ENCODE measurements at places on chromosomes 4 and X.

- DNase-seq, result no peak
These were observed 150.0 kb downstream of the PDE5A start for GRCh38 chr4:119478446-119479179.

DNA sequence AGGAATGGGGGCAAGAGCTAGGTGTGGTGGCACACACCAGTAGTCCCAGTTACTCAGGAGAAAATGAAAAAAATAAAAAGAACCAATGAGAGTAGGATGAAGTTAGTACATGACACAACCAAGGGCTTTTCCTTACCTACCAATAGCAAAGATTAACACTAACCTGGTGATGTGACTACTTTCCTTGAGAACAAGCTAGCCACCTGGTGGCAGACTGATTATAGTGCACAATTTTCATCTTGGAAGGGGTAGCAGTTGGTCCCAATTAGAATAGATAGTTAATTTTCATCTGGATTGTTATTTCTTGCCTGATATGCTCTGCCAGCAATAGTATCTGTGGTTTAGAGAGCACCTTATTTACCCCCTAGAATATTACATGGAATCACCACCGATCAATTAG, 1216.8 kb upstream of the PABPC4L start:
- no peak for DNase-seq

GRCh38 chr4:87975466-87975865, at the start of gene SPP1:
Gene SPP1, plus strand, starts transcription at chr4:87975714. Its CDS starts 1,182 bp downstream, at chr4:87976896.
- no peak for DNase-seq

DNA sequence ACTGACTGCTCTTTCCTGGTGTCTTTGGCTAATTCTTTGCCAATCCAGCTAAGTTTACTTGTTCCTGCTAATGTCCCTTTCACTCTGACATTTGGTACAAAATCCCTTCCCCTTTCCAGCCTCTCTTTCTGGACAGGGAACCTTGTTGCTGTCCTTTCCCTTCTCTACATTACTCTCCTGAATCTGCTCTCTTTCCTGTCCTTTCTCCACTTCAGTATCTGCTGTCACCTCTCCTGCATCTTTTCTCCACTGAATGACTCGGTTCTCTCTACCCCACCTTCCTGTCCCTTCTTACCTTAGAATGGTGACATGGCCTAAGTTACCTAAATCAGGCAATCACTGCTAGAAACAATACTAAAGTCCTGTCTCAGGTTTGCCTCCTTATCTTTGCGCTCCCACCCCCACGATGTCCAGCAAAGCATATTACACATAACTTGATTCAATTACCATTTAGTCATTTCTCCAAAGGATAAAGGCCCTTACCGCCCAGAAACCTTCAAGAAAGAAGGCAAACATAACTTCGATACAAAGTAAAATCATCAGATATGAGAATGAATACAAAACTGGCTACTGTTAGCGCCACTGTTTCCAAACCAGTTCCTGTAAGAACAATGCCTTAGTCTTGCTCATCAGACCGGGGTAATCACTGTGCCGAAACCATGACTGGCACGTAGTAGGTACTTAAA, 890 bp downstream of the BOD1L1 start:
- no peak for DNase-seq

DNA sequence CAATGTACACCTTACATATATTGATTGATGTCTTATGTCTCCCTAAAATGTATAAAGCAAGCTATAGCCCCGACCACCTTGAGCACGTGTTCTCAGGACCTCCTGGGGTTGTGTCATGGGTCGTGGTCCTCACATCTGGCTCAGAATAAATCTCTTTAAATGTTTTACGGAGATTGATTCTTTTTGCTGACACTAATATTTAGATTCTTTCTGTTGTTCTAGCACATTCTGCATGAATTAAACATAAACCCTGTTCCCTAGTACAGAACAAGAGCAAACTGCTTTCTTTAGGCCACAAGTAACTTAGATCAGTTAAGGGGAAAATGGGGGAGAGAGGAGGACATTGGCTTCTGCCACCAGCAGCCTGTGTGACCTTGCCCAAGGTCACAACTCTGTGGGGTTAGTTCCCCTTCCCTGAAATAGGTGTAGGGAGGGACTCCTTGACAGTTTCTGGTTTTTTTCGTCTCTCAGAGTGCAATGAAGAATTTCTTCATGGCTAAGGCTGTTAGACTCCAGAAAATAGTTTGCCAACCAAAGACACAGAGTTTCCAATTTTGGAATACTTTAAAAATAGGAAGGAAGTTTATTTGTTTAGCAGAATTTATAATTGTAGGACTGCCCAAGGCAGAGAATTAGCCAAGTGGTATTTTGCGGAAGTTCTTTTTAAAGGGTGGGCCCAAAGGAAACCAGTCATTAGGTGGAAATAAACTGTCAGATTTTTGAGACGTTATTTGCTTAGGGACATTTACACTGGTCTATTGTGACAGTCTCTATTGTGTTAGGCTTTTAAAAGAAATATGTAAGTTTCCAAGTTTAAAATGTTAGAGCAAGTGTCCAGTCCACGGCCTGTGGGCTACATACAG, 29.4 kb downstream of the PTTG2 start:
- no peak for DNase-seq

DNA sequence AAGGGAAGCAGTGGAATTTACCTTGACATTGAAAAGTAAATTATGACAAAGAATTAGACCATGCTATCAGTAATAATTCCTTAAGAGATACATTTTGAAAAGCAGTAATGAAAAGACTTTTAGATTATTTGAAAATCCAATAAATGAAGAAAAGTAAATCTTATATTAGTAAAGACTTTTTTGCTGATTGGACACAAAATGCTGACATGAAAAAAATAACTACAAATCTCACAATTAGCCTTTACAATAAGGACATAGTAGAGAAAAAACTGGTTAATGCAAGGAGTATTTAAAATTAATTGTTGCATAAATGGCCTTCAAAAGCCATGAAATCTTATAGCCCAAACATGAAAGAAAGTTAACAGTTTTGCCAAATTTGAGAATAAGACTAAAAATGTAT, 446.1 kb upstream of the FAM241A start:
- DNase-seq, result no peak

DNA sequence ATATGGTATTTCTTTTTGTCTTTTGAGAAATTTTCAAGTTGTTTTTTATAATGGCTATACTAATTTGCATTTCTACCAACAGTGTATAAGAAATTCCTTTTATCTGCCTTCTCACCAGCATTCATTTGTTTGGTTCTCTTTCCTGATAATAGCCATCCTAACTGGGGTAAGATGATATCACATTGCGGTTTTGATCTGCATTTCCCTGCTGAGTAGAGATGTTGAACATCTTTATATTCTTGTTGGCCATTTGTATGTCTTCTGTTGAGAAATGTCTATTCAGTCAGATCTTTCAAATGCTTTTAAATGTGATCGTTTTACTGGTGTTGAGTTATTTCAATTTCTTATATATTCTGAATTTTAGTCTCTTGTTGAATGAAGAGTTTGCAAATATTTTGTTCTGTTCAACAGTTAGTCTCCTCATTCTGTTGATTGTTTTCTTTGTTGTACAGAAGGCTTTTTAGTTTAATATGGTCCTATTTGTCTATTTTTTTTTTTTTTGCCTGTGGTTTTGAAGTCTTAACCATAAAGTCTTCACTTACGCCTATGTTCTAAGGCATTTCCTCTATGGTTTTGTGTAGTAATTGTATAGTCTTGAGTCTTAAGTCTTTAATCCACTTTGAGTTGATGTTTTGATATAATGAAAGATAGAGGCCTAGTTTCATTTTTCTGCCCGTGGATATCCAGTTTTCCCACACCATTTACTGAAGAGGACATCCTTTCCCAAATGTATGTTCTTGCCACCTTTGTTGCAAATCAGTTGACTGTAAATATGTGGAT, 1566.9 kb downstream of the STIM2 start:
- DNase-seq, result no peak

GRCh38 chr4:88792821-88793220, 95.2 kb upstream of the NAP1L5 start:
- peak; percentile 8 for DNase-seq

DNA sequence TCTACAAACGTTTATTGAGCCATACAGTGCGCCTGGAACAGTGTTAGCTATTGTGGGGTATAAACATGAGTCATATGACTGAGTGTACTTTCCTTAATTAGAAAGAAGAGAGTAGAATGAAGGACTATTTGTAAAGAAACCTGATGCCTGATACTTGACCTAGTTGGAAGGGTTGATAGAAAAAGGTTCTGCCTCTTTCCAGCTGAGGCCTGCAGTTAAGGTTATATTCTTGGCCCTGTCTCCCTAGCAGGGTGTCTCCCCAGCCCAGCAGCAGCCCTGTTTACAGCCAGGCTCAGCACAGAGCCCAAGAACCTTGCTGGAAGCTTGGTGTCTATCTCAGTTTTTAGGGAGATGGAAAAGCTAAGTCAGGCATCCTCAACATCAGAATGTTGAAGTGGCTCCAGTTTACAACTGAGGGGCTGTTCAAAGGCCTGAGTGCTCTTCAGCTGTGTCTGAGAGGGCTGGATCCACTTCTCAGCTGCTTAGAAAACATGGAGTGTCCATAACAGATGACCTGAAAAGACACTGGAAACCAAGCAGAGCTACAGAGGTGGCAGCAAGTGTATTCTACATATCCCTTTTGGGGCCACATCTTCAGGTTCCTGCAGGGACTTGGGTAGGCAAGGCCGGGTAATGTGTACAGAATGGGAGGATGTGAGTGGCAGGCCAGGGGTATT, 21.6 kb downstream of the NYX start:
- no peak for DNase-seq

- DNase-seq, result no peak
These were observed 15.6 kb downstream of the ALPK1 start for GRCh38 chr4:112312610-112313239.

GRCh38 chr4:22072726-22073125, 124.2 kb upstream of the KCNIP4 start:
- DNase-seq, result no peak

- DNase-seq, result no peak
These were observed 91.9 kb downstream of the DHRSX start for GRCh38 chrX:2408856-2409255.

GRCh38 chr4:76489686-76490161, 54.7 kb downstream of the SHROOM3 start:
- no peak for DNase-seq

- DNase-seq, result no peak
These were observed 15.0 kb downstream of the SRPX2 start for GRCh38 chrX:100658941-100659381.

GRCh38 chr4:79875344-79875899, 197.6 kb downstream of the ANTXR2 start:
- DNase-seq, result no peak

DNA sequence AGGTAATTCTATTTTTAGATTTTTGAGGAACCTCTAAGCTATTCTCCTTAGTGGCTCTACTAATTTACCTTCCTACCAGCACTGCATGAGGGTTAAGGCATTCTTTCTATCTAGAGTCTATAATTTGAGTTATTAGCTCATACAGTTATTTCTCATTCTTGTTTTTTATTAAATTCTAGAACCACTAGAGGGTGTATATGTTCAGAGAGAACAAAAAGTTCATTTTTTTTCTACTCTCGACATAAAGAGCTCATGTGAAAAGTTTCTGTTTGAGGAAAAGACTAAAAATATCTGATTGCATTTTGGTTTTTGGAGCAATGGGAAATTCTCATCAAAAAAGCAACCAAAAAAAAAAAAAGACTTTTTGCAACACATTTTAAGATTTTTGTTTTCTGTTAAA, 57.0 kb upstream of the LRAT start:
- DNase-seq, result no peak

DNA sequence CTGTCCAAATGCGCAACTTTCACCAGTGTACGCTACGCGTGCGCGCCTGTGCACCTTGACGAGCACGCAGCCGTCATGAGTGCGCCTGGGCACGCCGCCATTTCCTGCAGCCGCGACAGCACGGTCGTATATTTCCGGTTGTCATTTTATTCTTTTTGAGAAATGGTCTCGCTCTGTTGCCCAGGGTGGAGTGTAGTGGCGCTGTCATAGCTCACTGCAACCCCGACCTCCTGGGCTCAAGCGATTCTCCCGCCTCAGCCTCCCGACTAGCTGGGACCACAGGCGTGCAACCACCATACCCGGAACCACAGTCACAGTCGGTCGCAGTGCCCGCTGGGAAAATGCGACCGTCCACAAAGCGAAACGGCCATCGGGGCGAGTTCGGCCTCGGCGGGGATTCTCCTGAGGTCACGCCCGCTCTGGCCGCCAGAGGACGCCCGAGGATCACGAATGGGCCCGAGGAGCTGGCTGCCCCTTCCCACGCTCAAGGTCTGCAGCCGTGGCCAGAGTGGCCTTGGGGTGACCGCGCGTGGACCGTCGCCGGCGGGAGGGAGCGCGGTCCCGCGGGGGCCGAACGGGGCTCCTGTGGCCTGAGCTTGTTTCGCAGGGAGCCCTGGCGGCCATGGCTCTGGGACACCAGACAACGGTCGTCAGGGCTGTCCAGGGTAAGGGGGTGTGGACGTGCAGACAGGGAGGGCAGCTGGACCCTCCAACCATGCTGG, 23.7 kb upstream of the PNMA3 start:
- peak; percentile 4 for DNase-seq

GRCh38 chr4:148305751-148306150, 136.5 kb downstream of the NR3C2 start:
- no peak for DNase-seq

GRCh38 chrX:111411983-111412382, at the start of gene DCX:
Gene DCX, minus strand, starts transcription at chrX:111412192. Its CDS starts 1,794 bp downstream, at chrX:111410398.
- DNase-seq, result no peak

GRCh38 chr4:183140911-183141320, 41.9 kb downstream of the WWC2 start:
- DNase-seq, result peak; percentile 86

- no peak for DNase-seq
These were observed 653 bp downstream of the HHIP start for GRCh38 chr4:144646523-144647094.

DNA sequence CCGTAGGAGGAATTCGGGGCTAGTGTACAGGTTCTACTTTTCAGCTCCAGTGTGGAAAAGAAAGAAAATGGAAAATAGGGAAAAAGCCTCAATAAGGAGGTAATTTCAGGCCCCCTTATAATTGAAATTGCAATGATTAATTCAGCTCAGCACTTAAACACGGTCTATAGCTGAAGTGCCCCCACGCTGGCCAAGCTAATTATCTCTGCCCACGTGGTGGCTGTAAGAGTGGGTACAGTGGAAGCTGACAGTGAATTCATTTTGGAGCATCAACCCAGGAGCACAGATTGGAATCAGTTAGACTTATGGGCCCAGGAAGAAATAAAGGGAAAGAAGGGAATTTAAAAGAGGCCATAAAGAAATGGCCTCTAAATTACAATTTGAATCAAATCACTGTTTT, 631.1 kb upstream of the CPEB2 start:
- DNase-seq, result no peak

Data from fibroblast of skin of left quadriceps (primary cell).